ENCODE measurements at places on chromosomes 11 and 22.

- no peak for DNase-seq
Measured at GRCh38 chr11:21082853-21083252, 413.5 kb downstream of the NELL1 start.

DNA sequence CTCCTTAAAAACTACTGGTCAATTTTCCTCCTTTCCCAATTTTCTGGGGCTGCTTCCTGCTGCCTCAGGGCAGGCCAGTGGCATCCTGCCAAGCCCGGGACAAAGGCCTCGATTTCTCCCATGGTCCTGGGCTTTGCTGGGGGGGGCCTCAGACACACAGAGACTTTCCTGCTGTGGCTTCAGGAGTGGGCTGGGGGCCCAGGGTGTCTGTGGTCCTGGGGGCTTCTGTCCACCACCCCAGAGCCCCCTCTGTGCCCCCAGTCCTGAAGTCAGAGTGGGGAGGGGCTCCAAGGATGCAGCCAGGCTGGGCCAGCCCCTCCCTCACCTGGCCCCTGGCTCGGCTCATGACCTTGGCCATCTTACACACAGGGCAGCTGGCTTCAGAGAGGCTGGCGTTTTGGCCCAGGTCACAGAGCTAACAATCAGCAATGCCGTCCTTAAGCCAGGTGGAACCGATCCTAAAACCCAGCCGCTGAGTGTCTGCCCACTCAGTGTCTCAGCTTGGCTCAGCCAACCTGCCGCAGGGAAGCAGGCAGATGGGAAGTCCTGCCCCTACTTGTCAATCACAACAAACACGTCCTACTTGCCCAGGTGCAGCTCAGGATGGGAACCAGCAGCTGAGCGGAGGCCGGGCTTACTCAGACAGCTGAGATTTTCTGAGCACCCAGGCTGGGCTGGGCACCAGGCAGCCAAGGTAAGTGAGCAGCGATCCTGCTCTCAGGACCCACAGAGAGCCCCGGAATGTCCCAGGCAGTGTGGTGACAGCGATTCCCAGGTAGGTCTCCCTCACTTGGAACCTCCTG is 34.6 kb downstream of the OSBPL5 start:
- no peak for DNase-seq

- DNase-seq = no peak
Measured at GRCh38 chr11:2289350-2289749, 12.4 kb downstream of the C11orf21 start.

DNA sequence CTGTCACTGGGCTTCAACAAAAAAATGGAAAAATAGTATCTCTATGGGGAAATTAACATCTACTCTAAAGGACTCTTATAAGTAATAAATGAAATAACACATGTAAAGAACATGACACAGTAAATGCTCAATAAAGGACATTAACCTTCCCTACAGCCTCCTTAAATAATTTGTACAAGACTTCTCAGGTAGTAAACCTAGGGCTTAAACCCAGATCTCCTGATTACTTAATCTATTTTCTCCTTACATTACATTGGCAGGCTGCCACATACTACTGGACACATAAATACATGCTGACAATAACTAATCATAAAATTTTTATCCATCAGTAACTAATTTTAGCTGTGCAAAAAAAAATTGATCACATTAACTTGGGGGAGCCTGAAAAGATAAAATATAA is 4.9 kb downstream of the AMBRA1 start:
- DNase-seq = no peak

- DNase-seq = no peak
Measured at GRCh38 chr11:92268546-92268945, 43.9 kb downstream of the FAT3 start.

DNA sequence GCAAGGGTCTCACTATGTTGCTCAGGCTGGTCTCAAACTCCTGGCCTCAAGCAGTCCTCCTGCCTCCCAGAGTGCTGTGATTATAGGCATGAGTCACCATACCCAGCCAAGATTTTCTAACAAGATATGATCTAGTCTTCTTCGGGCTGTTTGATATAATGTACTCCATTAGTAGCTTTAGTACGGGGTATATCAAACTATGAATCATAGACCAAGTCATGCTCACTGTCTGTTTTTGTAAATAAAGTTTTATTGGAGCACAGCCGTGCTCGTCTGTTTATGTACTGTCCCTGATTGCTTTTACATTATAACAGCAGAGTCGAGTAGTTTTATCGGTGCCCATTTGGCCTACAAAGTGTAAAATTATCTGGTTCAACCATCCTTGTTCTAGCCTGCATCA is 43.9 kb upstream of the GRIK4 start:
- DNase-seq = no peak

DNA sequence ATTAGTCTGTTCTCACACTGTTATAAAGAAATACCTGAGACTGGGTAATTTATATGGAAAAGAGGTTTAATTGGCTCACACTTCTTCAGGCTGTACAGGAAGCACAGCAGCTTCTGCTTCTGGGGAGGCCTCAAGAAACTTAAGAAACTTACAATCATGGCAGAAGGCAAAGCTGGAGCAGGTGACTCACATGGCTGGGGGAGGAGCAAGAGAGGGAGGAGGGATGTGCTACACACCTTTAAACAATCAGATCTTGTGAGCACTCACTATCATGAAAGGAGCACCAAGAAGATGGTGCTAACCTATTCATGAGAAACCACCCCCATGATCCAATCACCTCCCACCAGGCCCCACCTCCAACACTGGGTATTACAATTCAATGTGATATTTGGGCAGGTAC is 381.6 kb downstream of the ETS1 start:
- no peak for DNase-seq

DNA sequence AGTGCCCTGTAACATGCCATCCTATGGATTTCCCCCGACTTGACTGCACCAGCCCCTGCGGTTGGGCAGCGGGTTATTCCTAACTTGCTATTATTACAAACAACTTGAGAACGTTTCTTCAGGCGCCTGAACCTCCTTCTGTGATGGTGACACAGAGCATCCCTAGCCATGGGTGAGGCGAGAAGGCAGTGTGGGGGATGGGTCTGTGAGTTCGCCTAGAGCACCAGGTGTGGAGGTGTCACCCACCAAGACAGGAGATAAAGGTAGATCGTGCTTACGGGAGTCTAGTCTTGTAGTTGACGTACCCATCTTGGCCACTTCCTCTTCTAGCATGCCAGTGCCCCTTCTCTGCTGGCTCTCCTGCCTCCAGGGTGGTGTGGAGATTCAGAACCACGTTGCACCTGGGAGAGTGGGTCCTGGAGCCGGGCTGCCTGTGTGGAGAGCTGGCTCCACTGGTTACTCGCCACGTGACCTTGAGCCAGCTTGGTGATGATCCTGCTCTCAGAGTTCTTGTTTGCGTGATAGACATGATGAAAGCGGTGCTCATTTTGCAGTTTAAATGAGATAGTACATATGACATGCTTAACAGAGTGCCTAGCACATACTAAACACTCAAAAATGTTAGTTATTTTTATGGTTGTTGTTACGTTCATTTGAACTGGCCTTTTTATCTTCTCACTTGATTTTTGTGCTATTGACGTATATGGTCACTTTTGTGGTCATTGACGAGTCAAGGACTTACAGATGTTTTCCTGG is 37.8 kb downstream of the TBC1D22A start:
- DNase-seq = no peak

DNA sequence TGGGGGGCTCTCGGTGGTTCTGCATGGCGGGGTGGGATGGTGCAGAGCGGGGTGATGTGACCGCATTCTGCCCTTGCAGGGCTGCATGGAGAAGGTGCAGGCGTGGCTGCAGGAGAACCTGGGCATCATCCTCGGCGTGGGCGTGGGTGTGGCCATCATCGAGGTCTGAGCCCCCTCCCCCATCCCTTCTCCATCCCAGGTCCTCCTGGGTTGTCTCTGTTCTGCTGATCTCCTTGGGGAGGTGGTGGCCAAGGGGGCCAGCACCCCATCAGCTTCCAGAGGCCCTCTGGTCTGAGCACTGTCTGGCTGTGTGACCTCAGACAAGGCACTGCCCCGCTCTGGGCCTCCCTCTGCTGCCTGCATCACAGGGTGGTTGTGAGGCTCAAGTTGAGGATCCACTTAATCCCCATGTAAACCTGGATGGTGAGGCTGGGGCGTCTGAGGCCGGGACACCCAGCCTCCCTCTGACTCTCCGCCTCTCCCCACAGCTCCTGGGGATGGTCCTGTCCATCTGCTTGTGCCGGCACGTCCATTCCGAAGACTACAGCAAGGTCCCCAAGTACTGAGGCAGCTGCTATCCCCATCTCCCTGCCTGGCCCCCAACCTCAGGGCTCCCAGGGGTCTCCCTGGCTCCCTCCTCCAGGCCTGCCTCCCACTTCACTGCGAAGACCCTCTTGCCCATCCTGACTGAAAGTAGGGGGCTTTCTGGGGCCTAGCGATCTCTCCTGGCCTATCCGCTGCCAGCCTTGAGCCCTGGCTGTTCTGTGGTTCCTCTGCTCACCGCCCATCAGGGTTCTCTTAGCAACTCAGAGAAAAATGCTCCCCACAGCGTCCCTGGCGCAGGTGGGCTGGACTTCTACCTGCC is 53.3 kb downstream of the CD82 start:
- no peak for DNase-seq

Data from D721Med (cell line).